ENCODE measurements at places on chromosomes 7 and 10. TPM values are rescaled to one million over a fixed set of nuclear protein-coding genes. Genes with fewer than 3 reads are reported as not detected.
A peak's percentile ranks its signal among the peaks of the same experiment; 100 is the strongest.

TWIST1 gene
- polyA plus RNA-seq = 21.2 TPM

ITGB8 gene
- 6.6 TPM for polyA plus RNA-seq

GRCh38 chr10:42956045-42956444, 120.8 kb upstream of the RET start:
- H3K27ac ChIP-seq = no peak overlapping the region
- no peak for DNase-seq
- peaks cover 7% of the 10 kb centered on the region for H3K4me1 ChIP-seq
- H3K36me3 ChIP-seq = no peaks in the 10 kb centered on the region

DNA sequence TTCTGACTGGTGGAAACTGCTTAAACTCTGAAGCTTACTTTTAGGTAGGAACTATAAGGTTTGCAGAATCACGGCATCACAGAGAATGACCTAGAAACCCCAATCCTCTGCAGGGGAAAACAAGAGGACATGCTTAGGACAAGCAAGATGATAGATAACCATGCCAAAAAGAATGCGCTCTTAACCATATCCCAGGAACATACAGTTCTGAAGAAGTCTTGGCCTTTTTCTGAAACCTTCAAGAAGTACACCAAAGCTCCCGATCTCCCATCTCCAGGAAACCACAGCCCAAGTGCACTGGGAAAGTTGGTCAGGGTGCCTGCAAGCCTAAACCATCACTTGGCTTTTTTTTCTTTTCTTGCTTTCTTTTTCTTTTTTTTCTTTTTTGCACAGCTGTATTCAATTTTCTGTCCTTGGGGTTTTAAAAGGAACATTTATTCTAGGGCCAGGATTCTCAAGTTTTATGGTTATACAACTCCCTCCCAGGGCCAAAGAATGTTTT, 12.2 kb upstream of the SVIL start:
- H3K4me3 ChIP-seq = no peak overlapping the region
- peaks cover 46% of the 10 kb centered on the region for H3K4me1 ChIP-seq
- peak; percentile 33 for DNase-seq
- H3K36me3 ChIP-seq = no peaks in the 10 kb centered on the region
- peak overlapping the region; percentile 81 for H3K27ac ChIP-seq
- H3K27me3 ChIP-seq = no peaks in the 10 kb centered on the region

DNA sequence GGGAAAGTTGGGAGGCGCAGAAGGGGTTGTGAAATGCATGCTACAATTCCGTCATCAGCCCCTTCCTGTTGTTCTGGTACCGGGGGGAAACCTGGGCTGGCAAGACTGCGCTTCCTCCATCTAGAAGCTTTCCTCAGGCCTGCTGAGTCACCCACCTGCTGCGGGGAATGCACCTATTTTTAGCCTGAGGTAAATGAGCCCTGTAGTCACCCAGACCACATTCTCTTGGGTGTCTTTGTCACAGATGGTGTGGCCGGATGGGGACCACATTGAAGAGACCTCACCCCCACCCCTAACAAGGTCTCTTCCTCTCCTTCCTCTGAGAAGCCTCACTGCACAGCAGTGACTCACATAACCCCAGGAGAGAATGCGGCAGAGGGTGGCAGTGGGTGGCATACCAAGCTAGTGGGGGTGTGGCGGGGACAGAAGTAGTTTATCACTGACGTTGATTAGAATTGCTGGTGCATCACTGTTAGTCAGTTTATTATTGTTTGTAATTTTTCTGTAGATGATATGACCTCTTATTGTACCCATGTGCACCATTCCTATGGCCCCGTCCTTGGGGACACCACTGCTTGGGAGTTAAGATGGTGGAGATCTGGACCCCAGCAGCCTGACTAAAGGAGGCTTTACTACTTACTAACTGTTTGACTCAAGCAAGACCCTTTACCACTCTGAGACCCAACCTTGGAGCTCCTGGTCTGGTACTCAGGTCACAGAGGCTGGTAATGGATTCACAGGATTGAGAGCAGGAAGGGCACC, 83.0 kb upstream of the DUSP5 start:
- H3K36me3 ChIP-seq = no peaks in the 10 kb centered on the region
- H3K4me1 ChIP-seq = peaks cover 30% of the 10 kb centered on the region
- peak overlapping the region; percentile 38 for H3K27ac ChIP-seq
- no peak overlapping the region for H3K4me3 ChIP-seq
- H3K27me3 ChIP-seq = no peaks in the 10 kb centered on the region
